ENCODE measurements at places on chromosomes 7 and 10.

GRCh38 chr10:84829131-84829530 is 500.7 kb downstream of the CCSER2 start:
- no peak for DNase-seq

DNA sequence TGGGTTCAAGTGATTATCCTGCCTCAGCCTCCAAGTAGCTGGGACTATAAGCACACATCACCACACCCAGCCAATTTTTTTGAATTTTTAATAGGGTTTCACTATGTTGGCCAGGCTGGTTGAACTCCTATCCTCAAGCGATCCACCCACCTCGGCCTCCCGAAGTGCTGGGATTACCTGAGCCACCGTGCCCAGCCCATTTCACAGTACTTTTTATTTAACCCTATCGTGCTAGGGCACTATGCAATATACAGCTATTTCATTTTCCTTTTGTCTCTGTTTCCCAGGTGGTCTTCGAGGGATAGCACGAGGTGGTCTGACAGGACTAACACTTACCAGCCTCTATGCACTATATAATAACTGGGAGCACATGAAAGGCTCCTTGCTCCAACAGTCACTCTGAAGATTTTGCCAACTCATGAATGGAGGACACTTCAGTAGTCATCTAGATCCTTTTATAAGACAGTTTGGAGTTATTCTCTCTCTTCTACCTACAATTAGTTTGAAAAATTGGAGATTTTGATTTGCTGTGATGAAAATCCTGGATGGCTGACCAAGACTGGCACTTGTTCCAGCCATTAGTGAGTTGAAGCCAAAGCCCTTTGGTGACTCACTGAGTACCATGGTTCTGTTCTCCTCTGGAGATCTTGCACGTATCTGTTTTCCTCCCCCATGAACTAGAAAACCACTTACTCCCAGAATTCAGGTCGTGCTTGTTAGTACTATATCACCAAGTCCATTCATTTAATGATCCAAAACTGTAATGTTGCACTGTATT is 27.3 kb downstream of the NCOA4 start:
- no peak for DNase-seq

DNA sequence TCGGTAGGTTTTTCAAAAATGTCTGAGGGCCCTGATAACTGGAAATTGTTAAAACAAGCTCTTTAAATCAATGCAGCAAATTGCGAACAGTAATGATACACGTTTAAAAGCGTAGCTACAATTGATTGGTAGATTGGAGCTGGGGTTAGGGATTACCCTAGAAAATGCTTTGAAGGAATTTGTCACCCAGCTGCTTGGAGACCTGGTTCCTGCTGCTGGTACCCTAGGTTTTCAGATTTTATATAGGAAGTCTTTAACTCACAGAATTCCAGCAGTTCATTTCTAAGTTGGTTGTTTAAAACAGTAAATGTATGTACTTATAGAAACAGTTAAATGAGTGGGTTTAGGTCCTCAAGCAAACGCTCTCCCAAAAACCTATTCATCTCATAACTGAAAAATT is 1.5 kb downstream of the HECTD2 start:
- no peak for DNase-seq

DNA sequence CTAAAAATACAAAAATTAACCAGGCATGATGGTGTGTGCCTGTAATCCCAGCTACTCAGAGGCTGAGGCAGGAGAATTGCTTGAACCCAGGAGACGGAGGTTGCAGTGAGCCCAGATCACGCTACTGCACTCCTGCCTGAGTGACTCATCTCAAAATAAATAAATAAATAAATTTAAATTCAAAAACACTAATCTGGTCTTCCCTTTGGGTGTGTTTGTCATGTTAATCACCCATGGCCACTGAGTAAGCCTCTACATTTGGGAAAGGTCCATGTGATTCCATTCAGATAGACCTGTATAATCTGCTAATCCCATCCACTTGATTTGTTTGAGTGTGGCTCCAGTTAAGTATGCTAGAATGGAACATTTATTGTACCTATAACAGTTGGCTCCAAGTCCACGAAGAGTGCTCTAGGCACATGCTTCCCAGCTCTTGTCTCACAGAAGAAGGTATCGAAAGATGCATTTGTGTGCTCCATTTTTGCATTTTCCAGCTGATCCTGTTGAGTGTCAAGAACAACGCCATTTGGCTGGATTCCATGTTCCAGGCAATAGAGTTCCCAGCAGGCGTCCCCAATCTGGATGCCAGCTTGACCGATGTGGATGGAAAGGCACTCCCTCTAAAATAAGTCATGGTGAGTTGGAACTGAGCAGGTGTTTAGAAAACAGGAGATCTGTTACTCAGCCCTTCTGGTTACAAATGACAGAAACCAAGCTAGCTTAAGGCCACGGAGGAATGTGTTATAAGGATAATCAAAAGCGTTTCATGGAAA is 4.0 kb downstream of the TUBAL3 start:
- DNase-seq: no peak

- DNase-seq: no peak
Observed at GRCh38 chr7:42928754-42929153, 3.2 kb downstream of the PSMA2 start.

DNA sequence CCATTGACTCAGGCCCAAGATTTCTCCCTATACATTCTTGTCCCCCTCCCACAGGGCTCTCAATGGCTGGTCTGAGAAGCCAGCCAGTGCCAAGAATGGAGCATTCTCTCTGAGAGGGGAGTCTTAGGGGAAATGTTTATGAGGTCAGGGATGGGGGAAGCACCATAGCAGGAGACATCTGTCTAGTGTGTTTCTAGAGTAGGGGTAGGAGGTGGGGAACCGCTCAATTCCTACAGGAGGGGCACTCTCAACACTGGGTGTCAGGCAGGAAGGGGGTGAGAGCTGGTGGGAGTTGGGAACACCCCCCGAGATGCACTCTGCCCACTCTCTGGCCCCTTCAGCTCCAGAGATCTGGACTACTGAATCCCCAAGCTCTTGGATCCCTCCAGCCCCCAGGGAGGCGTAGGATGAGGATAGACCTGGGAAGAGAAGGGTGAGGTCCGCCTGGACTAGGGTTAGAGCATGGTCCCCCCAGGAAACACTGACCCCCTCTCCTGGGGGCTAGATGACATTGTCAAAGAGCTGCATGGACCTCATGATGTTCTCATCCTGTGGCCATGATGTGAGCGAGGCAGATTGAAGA is 8.7 kb upstream of the OGA start:
- no peak for DNase-seq

DNA sequence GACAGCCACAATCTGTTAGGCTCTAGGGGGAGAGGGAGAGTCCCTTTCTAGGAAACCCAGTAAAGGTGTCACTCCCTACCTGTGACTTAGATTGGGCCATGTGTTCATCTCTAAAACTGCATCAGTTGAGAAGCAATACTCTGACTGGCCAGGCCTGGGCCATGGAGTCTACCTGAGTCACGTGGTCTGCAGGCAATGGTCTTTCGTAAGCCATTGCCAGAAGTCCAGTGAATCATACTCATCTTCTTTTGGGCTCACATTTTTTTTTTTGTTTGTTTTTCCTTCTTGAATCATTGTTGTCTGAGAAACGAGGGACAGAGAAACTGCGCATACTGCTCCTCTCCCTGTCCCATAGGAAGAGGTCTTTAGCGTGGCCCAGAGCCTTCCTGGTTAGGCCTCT is 215.6 kb downstream of the CCSER2 start:
- no peak for DNase-seq

- no peak for DNase-seq
Observed at GRCh38 chr10:9339716-9340115, 1285.2 kb downstream of the GATA3 start.

DNA sequence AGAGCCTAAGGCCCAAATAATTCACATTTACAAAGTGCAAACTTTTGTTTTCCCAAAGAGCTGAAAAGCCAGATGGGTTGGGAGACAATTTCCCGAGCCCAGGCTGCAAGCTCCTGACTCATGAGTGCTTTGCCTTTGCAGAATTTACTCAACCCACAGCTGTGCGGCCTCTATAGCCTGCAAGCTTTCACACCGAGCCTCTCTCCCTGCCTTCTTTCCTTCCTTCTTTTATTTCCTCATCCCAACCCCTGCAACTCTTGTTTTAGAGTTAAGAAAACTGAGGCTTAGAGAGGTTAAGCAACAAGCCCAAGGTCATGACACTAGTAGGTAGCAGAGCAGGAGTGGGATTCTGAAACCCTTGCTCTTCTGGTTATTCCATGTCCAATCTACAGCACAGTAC is 203.0 kb upstream of the GPR26 start:
- DNase-seq: no peak

DNA sequence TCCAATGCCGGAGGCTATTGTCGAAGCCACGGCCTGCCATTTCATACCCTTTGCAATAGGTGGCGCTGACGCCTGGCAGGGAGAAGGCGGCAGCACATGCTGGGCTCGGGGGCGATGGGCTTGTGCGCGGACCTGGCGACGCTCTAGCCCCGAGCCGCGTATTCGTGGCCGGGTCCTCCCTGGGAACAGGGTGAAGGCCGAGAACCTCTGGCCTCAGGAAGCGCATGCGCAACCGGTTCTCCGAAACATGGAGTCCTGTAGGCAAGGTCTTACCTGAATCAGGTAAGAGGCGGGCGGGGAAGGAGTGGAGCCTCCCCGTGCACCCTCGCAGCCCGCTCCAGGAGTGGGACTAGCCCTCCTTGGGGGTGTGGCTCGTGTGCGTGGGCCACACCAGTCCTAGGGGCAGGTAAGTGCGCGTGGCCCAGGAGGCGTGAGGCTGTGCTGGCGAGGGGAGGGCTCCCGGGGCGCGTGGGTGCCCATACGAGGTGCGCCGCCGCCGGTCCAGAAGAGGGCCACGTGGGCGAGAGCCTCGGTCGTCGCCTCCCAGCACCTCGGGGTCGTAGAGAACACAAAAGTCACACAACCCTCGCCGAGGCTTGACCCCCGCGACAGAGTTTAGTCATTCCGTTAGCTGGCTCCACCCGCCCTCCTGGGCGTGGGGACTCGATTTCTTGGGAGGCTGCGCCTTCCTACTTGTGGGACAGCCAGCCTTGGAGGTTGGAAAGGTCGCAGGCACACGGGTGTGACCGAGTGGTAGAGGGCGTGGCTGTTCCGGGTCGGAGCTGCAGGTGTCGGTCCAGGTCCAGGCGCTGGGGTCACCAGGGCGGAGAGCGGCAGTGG is 5.6 kb upstream of the MEST start:
- peak; percentile 45 for DNase-seq

- no peak for DNase-seq
Observed at GRCh38 chr10:132508581-132509443, 28.8 kb upstream of the INPP5A start.

DNA sequence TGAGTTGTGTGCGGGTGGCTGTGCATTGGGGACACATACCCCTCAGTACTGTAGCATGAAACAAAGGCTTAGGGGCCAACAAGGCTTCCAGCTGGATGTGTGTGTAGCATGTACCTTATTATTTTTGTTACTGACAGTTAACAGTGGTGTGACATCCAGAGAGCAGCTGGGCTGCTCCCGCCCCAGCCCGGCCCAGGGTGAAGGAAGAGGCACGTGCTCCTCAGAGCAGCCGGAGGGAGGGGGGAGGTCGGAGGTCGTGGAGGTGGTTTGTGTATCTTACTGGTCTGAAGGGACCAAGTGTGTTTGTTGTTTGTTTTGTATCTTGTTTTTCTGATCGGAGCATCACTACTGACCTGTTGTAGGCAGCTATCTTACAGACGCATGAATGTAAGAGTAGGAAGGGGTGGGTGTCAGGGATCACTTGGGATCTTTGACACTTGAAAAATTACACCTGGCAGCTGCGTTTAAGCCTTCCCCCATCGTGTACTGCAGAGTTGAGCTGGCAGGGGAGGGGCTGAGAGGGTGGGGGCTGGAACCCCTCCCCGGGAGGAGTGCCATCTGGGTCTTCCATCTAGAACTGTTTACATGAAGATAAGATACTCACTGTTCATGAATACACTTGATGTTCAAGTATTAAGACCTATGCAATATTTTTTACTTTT is 1.8 kb downstream of the DDIT4 start:
- DNase-seq: no peak

GRCh38 chr10:22760025-22760424 is 45.6 kb upstream of the PIP4K2A start:
- DNase-seq: no peak

DNA sequence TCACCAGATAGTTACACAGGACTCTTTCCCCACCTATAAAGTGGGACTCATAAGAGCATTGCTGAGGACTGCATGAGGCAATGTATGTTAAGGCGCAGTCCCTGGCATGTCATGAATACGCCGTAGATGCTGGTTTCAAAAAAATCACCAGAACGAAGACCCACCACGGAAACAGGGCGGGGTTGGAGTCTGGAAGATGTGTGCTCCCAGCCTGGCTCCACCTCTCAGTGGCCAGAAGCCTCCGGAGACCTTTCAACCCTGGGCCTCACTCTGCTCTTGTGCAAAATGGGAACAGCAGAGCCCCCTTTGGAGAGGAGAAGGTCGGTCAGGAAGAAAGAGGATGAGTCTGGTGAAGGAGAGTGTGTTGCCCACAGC is 12.4 kb upstream of the ZMIZ1 start:
- DNase-seq: no peak

- DNase-seq: no peak
Observed at GRCh38 chr7:31116615-31117014, 64.5 kb downstream of the ADCYAP1R1 start.

GRCh38 chr10:49056356-49056755 is 59.0 kb downstream of the VSTM4 start:
- no peak for DNase-seq

DNA sequence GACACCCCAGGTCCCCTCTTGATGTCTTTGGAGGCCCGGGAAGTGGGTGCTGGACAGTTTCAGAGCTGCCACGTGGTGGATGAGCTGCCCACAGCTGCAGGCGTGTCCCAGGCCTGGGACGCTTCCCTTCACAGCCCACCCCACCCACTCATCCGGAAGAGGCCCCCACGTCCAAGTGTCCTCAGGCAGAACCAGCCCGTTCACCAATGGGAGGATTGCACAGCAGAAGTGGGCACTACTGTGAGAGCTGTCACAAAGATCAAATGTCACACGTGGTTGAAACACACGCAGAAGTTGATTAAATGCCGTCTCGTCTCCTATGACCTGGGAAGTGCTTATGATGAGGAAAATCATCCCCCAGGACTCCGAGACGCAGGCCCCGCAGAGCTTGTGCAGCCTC is 52.9 kb downstream of the STK32C start:
- DNase-seq: no peak

DNA sequence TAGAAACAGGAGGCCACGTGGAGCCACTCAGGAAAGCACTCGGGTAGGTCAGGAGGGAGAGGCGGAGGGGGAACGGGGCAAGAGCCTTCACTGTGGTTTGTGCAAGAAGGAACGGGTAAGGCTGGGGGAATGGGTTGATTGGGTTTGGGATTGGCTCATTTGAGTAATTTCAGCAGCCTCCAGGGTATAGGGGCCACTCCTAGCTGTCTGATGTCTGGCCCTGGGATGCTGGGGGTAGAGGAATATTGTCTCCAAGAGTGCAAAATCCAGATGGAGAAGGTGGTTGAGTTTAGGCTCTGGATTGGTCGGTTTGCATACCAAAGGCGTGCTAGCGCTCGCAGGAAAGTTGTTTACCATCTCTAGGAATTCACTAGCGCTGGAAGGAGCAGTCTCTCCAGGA is 47.2 kb downstream of the MYL10 start:
- DNase-seq: no peak

All from activated CD4-positive, alpha-beta T cell treated with anti-CD3 and anti-CD28 coated beads, Interleukin-2, amount 50 U/mL, for 4 hours (primary cell).